DND-41 (cell line): ENCODE measurements at places on chromosomes 16 and 17.

DNA sequence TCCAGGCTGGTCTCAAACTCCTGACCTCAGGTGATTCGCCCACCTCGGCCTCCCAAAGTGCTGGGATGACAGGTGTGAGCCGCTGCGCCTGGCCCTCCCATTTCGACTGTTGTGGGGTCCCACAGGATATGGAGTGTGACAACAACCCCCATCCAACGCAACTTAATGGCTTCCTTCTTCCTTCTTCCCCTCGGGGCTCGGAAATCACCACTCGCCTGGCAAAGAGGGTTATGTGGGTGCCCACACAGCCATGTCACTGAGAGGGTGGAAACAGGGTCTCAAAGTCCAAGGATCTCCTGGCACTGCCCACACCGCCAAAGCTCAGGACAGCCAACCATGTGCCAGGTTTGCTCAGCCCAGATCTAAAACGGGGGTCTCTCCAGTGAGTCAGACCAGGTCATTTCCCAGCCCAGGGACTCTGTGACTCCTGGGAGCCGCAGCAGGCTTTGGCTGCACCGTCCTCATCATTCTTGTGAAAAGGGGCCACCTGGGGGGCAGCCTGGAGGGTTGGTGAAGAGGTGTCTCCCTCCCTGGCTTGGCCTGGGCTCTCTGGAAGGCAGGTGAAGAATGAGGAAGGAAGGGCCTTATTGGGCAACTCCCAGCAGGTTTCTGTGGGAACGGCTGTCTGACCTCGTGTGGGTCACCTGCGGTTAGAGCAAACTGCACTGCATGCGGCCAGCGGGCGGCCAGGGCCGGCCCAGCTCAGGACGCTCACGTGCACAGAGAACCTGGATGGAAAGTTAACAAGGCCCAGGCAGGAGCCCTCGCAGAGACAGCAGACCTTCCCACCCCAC lies 25.3 kb upstream of the LITAF start:
- DNase-seq = no peak

GRCh38 chr17:40113907-40114245 lies 7.9 kb upstream of the MSL1 start:
- no peak for DNase-seq

GRCh38 chr16:83651871-83652270 lies 155.9 kb upstream of the HSBP1 start:
- DNase-seq = no peak

- no peak for DNase-seq
Measured at GRCh38 chr16:48491517-48491916, 106.3 kb upstream of the SIAH1 start.

- no peak for DNase-seq
Measured at GRCh38 chr16:8646326-8647053, 25.0 kb downstream of the METTL22 start.

DNA sequence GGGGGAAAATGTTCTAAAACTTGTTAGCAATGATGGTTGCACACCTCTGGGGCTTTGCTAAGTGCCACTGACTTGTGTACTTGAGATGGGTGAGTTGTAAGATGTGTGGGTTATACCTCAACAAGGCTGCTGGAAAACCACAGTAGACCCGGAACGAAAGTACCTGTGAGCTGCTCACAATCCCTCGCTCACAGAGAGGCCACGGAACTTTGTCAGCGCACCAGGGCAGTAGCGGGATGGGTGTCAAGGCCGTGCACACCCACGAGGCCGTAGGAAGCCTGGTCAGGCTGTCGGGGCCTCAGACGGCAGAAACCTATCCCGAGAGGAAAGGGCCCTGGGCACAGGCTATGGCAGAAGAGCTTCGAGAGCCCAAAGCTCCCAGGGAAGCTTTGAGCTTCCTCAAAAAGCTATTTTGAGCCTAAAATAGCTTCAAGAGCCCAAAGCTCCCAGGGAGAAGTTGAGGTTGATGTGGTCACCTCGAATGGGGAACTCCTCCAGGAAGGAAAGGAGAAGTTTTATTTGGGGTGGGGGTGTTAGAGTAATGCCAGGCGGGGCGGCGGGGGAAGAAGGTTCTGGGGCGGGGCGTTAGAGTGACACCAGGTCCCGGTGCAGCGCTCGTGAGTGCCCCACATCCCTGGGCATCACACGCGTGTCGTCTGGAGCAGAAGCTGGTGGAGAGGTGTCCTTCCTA lies 19.0 kb downstream of the CBFA2T3 start:
- no peak for DNase-seq

GRCh38 chr17:44266402-44267164 lies 1.4 kb downstream of the SLC4A1 start:
- no peak for DNase-seq

GRCh38 chr16:84839956-84840355 lies 20.2 kb downstream of the CRISPLD2 start:
- DNase-seq = no peak

DNA sequence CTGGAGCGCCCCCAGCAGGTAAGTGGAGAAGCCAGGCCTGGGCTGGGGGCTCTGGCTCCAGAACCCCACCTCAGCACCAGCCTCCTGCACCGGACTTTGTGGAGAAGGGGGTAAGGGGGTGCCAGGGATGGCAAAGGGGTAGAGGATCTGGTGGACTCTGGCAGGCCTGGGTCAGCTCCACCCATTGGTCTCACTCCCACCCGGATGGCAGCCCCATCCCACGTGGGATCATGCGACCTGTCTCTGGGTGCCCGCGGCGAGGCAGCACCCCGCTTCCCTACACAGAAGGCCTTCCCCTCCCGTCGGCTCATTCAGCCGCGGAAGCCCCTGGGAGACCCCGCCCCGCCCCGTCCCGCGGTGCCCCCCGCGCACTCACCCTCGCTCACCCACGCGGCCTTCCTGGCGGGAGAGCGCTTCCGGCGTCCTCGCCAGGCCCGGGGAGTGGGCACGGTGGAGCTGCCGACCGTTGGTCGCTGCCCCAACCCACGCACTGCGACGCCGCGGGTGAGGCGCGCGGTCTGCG lies 498 bp upstream of the PLEKHG4 start:
- DNase-seq = no peak

GRCh38 chr16:86826941-86827340 lies 248.6 kb downstream of the FOXL1 start:
- DNase-seq = no peak
